Stimulated activated CD8-positive, alpha-beta memory T cell treated with anti-CD3 and anti-CD28 coated beads, Interleukin-2, amount 100 ng/mL, for 1 hour (primary cell): ENCODE measurements at places on chromosomes 2 and 18.

DNA sequence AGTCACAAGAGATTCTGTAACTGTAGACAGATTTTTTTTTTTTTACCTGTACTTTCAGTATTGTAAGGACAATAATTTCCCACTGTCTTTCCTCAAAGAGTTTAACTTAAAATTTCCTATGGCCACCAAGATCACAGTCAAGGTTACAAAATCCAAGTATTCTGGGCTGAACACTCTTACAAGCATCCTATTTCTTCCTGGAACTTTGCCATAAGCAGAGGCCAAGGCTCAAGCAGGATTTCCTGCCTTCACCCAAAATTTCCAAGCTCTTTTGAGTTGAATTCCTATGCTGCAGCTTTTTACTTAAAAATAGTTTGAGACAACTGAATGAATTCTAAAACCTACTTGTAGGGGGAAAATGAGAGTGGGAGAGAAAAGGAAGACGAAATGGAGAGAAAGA lies 299.4 kb downstream of the ZNF516 start:
- DNase-seq = no peak

GRCh38 chr2:37568565-37568964 lies 102.9 kb downstream of the CDC42EP3 start:
- no peak for DNase-seq

DNA sequence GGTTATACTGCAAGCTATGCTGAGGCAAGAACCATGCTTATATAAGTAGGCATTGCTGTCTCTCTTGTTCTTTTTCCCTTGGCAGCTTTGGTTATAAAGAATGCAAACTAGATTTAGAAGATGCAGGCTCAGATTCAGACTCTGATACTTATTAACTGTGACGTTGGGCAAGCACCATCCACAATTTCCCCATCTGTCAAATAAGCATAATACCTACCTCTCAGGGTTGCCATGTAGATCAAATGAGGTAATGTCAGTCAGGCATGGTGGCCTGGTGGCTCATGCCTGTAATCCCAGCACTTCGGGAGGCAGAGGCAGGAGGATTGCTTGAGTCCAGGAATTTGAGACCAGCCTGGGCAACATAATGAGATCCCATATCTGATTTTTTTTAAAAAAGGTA lies 21.7 kb downstream of the ITGAV start:
- no peak for DNase-seq

- DNase-seq = no peak
Measured at GRCh38 chr2:7634409-7634808, 717.2 kb downstream of the RNF144A start.

- no peak for DNase-seq
Measured at GRCh38 chr18:45653090-45653489, 37.8 kb downstream of the SLC14A2 start.

DNA sequence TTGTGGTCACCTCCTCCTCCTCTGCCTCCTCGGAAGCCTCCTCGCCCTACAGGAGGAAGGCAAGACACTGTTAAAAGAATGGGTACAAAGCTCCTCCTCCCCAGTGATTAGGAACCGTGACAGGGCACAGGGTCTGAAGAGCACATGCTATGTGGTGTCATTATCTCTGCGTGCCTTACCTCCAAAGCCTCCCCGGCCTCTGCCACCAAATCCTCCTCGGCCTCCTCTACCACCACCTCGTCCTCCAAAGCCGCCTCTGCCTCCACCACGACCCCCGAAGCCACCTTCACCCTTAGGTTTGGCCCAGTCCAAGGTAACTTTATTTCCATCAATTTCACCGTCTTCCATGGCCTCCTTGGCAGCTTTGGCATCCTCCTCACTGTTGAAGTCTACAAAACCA lies 9.1 kb downstream of the NCL start:
- DNase-seq = no peak

GRCh38 chr2:235716875-235717496 lies 223.1 kb downstream of the AGAP1 start:
- no peak for DNase-seq

- no peak for DNase-seq
Measured at GRCh38 chr2:191112448-191112901, 38.3 kb downstream of the STAT4 start.
